ENCODE measurements at places on chromosomes 3 and 15. TPM values are rescaled to one million over a fixed set of nuclear protein-coding genes. Genes with fewer than 3 reads are reported as not detected.

SLC9C1 gene
- polyA plus RNA-seq, result not detected

CAMKV gene
- not detected for polyA plus RNA-seq

HMG20A gene
- polyA plus RNA-seq, result 62.5 TPM

GLDN gene
- 0.17 TPM for polyA plus RNA-seq

ARNT2 gene
- polyA plus RNA-seq, result 36.8 TPM

CAMK2N2 gene
- 0.07 TPM for polyA plus RNA-seq

CFAP91 gene
- not detected for polyA plus RNA-seq

All from AG04450 (cell line).